Cerebellar nuclear complex (tissue), 1 donor: ENCODE measurements at places on chromosomes 1 and 21.

DNA sequence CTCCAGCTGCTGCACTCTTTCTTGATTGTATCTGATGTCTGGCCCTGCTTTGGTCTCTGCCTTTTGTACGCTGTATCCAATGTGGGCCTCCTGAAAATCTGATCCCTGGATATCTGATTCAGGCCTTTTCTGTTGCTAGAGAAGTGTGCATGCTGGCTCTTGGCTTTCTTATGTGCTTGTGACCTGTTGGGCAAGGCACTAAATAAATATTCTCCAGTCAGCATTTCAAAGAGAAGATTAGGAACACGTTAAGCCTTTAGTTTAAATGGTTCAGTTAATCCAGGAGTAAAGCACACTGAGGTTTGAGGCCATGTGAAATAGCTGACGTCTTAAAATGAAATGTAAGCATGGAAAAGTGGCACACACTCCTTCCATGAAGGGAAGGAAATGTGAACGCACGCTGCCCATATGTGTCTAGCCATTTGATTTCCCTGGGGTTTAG is 9.3 kb upstream of the F3 start:
- DNase-seq, result no peak

GRCh38 chr1:188660572-188660971 is 1817.1 kb downstream of the BRINP3 start:
- DNase-seq, result no peak

GRCh38 chr1:15852828-15853302 is 5.4 kb downstream of the SPEN start:
- no peak for DNase-seq

- peak; percentile 8 for DNase-seq
Measured at GRCh38 chr1:157090196-157090647, 9.4 kb downstream of the ETV3L start.

DNA sequence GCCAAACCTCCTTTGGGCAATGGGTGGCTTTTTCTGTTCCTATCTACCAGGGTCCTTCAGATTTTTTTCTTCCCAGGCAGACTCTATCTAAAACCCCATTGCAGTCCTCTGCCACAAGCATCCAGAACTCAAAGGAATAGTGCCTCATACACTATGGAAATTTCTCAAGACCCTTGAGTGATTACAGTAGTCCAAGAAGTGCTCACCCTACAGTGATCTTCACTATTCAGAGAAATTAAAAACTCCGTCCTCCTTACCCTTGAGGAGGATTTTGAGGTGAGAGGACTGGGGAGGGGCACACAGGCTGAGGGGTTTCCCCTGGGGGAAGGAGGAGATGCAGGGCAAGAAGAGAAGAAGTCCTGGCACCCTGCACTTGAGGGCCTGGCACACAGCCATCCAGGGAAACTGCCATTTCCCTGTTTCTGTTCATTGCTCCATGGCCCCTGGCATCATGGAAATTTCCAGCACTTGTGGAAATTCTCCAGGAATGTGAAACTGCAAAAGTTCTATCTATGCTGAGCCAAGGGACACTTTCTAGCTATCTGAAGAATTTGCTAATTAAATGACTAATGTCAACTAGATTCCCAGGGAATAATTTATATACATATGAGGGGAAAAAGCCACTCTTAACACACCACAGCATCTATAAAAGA is 102.5 kb upstream of the ATP1B1 start:
- no peak for DNase-seq

- DNase-seq, result no peak
Measured at GRCh38 chr1:37989361-37989930, 376 bp downstream of the SF3A3 start.

- DNase-seq, result no peak
Measured at GRCh38 chr1:118396829-118397495, 211.9 kb upstream of the SPAG17 start.

- DNase-seq, result no peak
Measured at GRCh38 chr1:76494807-76495206, 372.5 kb upstream of the ST6GALNAC5 start.

DNA sequence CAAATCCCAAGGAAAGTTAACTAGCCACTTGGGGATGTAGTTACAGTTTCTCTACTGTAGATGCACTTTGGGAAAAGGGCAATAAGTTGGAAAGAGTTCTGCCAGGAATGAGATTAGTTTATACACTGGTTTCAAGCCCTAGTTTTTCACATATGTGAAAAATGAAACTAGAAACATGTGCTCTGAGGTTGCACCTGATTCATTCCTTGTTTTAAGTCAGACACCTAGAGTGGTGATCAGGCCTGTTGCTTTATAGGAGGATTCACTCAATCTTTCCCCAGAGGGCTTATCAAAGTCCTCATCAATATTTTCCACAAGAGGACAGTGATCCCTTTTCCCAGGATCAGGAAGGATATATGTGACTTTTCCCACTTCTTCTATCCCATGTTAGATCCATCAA is 515.9 kb upstream of the PKN2 start:
- no peak for DNase-seq

DNA sequence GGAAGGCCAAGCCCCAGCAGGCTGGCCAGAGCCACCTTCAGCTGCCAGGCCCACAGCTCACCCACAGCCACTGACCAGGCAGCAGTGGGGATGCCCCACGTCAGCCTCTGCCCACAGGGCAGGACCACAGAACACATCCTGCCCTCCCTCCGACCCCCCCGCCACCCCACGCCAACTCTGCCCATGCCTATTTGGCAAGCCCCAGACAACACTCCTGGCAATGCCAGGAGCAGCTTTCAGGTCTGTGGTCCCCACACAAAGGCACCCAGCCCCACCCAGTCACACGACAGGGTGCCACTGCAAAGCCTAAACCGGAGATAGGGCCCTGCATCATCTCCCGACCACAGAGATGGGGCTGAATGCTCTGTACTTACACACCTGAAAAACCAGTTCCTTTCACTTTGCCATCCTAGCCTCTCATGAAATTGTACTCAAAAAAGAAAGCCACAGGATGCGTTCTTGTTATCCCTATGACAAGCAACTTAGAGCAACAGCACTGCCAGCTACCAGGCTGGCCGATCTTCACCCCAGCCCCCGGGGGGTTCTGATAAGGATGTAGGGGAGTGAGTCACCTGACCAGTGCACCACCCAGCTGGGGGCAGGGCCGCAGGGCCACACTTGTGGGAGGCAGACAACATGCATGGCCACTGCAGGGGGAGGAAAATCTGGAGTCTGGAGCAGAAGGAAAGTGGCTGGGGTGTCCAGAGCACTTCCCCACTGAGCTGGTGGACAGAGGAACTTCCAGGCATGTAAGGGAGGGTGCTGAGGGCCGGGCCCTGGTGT is 36.2 kb downstream of the UBE2G2 start:
- DNase-seq, result no peak

GRCh38 chr1:66711420-66711819 is 40.8 kb upstream of the DYNLT5 start:
- DNase-seq, result no peak

DNA sequence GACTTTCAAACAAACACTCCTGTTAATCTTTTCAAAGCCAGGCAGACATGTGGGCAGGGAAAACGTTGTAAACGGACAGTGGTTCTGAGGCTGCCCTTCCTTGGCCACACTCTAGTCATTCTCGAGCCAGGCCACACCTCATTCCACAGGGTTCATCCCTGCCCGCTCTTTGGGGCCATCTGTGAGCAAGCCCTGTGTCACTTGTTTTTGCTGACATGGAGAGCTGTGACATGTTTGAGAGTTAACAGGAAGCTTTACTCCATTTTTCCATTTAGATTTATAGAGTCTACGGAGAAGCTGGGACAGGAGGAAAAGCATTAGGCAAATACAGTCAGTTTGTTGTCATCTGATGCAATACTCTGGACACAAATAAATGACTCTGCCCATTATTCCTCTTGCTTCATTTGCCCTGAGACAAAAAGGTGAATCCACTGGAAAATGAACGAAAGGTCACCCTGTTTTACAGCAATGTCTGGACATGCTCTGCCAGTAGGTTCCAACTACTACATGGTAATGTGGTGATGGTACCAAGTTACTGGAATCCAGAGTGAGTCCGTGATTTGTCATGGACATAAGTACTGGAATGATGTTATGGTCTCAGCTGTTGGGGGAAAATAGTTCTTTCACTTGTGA is 126.9 kb downstream of the CLIC6 start:
- DNase-seq, result no peak

- DNase-seq, result no peak
Measured at GRCh38 chr1:24683713-24684162, 40.6 kb downstream of the SRRM1 start.

GRCh38 chr1:195939844-195940243 is 668.4 kb downstream of the KCNT2 start:
- no peak for DNase-seq

GRCh38 chr1:20684050-20684620 is 23.0 kb upstream of the DDOST start:
- no peak for DNase-seq

DNA sequence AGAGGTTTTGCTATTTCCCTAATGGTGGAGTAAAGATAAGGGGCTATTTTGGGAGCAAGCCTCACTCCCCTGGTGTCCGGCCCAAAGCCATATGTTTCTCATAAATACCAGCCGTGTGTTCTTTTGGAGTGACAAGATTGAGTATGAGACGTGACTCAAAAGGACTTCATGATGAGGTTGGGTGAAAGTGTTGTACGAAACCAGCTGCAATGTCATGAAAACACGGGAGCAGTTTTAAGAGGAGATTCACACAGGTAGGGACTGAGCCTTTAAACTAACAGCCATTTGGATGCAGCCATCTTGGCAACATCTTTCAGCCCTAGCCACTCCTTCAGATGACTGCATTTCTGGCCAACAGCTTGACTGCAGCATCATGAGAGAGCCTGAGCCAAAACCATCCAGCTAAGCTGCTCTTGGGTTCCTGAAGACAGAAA is 532.3 kb upstream of the USP24 start:
- peak; percentile 5 for DNase-seq

GRCh38 chr1:10575616-10576015 is 100.9 kb downstream of the PEX14 start:
- DNase-seq, result no peak

DNA sequence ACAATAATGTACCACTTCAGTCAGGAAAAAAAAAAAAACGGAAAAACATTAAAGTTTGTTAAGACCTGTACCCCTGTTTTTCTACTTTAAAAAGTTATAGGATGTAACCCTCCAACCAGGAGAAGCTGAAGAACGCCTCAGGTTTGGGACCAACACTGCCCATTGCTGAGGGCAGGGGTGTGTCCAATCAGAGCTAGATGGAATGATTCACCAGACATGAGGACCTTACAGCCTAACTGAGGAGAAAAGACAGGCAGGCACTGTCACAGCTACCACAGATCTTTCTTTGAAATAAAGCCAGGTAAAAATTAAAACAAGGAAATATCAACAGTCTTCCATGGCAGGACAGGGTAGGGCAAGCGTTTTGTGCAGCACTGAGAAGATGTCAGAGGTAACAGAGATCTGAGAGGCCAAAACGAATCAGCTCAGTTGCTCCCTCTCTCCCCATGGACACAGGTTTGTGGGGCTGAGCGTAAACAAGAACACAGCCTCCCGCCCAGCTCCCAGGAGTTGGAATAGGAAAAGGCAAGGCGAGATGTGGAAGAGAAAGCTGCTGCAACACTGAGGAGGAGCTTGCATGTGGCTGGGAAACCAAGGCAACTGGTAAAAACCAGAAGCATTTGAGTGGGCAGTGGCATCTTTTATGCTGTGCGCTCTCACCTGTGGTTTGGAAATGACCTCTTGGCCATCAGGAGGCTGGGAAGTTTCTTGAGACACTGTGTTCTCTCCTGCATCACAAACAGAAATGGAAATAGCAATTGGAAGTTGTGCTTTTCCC is 34.0 kb downstream of the SEC16B start:
- DNase-seq, result no peak

DNA sequence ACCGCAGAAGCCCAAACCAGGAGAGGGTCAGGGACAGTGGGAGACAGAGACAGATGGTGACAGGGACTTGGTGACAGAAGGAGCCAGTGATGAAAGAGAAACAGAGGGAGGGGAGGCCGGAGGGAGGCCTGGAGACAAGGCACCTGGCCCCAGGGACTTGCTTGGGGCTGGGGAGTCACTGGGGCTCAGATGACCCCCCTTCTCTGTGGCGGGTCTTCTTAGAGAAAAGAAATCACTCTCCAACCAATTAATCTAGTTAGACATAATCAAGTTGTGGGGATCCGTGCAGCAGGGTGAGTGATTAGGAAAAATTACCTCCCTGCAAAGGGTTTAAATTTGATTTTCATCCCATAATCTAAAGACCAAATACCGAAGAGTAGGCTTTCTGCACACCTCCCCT is 519.8 kb downstream of the PTPRU start:
- no peak for DNase-seq

GRCh38 chr1:237809099-237809498 is 81.6 kb downstream of the ZP4 start:
- DNase-seq, result no peak

DNA sequence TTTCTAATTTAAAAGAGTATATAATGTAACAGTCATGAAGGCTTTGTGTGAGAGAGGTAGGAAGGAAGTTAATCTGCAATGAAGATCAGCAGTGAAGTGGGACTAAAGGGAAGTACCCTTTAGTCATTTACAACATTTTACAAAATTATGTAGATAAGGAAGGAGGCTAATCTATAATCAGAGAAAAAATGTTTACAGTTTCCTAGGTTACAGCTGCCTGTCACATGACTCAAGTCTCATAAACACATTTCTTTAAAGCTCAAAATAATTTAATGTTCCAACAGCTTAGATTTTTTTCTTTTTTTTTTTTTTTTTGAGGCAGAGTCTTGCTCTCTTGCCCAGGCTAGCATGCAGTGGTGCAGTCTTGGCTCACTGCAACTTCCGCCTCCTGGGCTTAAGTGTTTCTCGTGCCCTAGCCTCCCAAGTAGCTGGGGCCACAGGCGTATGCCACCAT is 26.2 kb upstream of the CAP1 start:
- no peak for DNase-seq

DNA sequence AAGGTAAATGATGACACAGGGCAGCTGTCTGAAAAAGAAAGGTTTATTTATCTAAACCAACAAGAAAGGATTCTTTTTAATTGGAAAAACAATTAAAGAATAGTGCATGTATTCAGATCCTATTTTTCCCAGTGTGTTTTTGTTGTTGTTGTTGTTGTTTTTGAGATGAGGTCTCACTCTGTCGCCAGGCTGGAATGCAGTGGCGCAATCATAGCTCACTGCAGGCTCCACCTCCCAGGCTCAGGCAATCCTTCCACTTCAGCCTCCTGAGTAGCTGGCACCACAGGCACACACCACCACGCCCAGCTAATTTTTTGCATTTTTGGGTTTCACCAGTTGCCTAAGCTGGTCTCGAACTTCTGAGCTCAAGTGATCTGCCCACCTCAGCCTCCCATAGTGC is 22.1 kb downstream of the NEK2 start:
- DNase-seq, result no peak
